Tibial artery (tissue), 4 donors: ENCODE measurements at places on chromosomes 4 and X.

DNA sequence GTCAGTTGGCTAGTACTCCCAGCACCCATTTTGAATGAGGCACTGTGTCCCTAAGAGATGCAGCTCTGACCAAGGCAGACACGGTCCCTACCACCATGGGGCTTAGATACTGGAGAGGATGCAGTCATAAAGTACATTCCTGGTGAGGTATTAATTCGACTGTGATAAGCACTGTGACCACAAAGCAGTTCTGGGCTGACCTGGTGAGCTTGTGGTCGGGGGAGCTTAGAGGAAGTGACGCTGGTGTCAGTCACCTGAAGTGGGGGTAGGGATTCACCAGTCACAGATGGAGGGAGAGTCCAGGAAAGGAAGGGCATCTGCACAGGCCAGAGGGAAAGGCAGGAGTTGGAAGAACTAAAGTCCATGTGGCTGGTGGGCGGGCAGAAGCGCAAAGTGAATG is 15.8 kb upstream of the CLTRN start:
- no peak for DNase-seq

GRCh38 chr4:168384437-168385141 is 66.0 kb upstream of the DDX60 start:
- no peak for DNase-seq

DNA sequence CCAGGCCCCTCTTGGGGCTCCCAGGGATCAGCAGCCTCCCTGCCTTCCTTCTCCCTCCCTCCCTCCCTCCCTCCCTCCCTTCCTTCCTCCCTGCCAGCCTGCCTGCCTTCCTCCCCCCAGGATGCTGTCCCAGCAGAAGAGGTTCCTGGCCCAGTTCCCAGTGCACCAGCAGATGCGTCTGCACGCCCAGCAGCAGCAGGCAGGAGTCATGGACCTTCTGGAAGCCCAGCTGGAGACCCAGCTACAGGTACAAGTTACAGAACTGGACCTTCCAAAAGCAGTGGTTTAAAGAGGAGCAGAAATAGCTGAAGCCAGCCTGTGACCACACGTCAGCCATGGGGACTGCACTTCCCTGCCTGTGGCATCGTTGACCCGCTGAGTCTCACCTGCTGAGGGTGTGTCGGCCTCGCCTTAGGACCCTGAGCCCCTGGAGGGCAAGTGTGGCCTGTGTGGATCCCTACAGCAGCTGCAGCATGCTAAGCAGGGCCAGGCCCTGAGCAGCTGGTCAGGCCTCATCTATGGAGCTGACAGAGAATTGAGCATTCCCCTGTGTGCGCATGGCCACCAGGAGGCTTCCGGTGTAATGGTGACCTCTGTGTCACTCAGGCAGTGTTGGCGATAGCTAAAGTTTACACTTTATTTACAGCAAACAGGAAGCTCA is 84.7 kb downstream of the CRMP1 start:
- DNase-seq = no peak

GRCh38 chr4:8835521-8836365 is 35.9 kb downstream of the HMX1 start:
- peak; percentile 27 for DNase-seq

DNA sequence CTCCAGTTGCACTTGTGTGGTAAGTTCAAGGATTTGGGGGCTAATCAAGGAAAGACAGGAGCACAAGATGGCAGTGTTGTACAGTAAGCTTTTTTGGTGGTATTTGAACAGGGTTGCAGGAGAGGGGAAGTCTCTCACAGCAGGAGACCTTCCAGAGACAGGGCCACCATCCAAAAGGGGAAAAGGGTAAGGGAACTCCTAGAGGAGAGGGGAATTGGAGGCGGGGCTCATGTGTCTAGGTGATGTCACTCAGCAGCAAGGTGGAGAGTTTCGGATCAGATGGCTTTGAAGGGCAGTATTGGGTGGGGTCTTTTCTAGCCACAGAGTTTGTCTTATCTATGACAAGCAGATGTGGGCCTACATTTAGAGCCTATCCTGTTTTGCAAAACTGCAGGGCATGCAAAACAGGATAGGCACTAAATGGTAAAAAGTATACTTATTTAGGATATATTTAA is 13.4 kb upstream of the RNF175 start:
- no peak for DNase-seq

- DNase-seq = no peak
These were observed 55.6 kb downstream of the RNF150 start for GRCh38 chr4:141077611-141078225.

GRCh38 chrX:123436512-123437136 is 252.5 kb downstream of the GRIA3 start:
- no peak for DNase-seq

GRCh38 chr4:171983935-171984805 is 171.0 kb downstream of the GALNTL6 start:
- no peak for DNase-seq

- no peak for DNase-seq
These were observed 121.0 kb upstream of the DIAPH2 start for GRCh38 chrX:96563646-96564045.

DNA sequence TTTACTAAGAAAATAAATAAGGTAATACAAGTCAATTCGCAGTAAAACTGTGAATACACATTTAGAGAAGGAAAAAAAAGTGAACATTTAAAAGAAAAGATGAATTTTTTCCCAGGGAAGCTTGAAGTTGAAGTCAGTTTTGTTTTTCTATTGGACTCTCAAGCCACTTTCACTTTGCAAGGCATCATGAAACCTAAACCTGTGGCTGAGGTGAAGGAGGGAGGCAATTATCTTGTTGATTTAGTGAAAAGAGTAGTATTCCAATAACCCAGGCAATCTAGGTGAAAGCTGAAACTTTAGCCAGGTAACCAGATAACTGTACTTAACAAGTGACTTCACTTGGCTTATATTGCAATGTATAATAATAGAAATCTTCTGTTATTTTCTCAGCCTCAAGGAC is 138.6 kb downstream of the HDX start:
- DNase-seq = no peak

DNA sequence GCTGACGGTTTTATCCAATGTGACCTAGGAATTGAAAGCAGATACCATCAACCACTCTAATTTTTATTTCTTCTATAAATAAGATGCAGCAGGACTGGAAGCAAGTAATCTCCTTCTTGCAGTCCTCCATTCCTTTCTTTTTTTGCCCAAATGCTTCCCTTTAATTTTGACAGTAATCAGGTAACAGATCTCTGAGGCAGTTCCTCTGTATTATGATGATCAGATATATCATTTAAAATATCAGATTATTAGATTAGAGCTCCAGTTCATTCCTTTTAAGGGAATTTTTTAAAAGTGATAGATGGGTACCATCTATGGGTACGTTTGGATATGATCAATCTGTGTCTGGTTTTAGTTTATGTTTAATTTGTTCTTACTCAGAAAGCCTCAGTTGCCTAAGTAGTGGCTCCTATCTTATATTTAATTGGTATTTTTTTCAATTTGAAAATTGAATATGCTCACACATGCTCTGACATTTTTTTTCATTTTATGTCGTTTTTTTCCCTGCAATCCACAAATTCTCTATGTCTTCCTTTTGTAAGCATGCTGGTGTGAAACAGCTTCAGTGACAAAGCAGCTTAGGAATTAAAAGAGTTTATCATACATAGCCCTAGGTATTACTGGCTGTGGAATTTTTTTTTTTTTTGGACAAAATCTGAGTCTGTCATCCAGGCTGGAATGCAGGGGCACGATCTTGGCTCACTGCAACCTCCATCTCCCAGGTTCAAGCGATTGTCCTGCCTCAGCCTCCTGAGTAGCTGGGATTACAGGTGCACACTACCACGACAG is 73.7 kb upstream of the ANK2 start:
- DNase-seq = no peak
